DMS79 treated with DMSO at 0.1 percent for 48 hours (cell line): ENCODE measurements at places on chromosomes 4 and X.

DNA sequence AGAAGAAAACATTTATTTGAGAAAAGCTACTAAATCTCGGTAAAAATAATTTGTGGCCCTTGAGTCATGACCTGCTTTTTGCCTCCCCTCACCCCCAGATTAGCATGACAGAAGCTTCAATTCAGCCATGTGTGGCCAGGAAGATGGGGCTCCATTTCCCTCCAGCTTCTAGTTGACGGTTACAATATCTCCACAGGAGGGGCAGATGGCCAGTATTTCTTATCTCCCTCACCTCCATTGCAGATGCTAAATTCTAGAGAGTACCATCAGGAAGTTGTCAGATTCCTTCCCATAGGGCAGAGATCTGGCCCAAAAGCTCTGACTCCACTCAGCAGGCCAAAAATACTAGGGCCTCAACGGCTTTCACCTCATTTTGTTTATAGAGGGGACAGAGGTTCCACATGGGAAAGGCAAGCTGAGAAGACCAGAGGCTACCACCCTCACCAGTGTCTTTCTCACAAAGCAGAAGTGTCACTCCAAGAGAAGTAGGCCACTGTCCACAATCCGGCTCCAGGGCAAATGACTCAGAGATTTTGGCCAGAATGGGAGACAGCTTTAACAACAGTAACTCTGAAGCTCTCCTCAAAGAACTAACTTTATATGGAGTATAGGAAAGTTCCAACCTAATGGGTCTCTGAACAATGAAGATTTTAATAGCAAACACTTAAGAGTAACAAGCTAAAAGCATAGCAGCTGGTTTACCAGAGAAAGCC lies 108.3 kb downstream of the TBC1D19 start:
- no peak for DNase-seq

GRCh38 chrX:150527108-150527507 lies 41.3 kb upstream of the MTM1 start:
- no peak for DNase-seq

DNA sequence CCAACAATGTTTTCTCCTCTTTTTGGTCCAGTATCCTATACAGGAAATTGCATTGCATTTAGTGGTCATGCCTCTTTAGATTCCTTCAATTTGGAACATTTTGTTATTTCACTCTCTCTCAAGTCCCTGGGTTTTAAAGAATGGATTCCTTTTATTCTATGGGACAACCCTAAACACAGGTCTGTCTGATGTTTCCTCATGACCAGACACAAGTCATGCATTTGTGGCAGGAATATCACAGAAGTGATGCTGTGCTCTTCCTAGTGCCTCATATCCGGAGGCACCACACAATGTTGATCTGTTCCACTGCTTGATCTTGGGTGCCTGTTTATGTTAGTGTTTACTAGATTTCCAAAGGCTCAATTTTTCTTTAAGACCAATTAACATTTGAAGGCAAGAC lies 69.7 kb upstream of the H2AZ1 start:
- no peak for DNase-seq

- no peak for DNase-seq
Measured at GRCh38 chrX:132199941-132200340, 19.3 kb downstream of the RAP2C start.

GRCh38 chr4:138243369-138243768 lies 1.2 kb upstream of the SLC7A11 start:
- DNase-seq: peak; percentile 77

DNA sequence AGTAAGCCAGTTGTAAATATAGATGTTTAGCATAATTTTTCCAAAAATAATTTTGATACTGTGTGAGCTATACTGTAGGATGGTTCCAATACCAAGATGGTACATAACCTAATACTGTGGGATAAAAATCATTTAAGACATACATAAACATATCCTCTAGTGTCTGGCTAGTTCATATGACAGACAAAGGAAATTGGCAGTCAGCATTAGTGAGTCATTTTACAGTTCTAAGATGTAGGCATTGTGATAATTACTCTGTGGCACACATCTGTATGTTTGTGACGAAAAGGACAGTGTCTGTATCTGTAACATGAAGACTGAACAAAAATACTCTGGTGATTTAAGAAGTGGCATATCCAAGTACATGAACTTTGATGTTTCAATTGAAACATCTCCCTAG lies 49.6 kb downstream of the UGT2A2 start:
- DNase-seq: no peak

DNA sequence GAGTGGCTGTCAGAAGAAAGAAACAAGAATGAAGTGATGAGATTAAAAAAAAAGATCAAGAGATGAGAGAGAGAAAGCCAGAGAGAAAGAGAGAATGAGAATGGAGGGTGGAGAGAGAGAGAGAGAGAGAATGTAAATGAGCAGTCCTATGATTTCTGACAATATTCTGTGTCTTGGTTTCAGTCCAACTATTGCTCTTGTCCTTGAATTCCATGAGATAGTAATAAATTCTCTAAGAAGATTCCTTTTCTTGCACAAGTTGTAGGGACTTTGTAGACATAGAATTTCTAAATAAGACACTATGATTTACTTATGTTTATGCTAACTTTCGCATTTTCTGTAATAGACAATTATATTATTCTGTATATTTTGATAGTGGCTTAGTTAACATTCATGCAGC lies 149.6 kb upstream of the CTSO start:
- no peak for DNase-seq

- no peak for DNase-seq
Measured at GRCh38 chr4:96035727-96036126, 195.8 kb downstream of the PDHA2 start.

DNA sequence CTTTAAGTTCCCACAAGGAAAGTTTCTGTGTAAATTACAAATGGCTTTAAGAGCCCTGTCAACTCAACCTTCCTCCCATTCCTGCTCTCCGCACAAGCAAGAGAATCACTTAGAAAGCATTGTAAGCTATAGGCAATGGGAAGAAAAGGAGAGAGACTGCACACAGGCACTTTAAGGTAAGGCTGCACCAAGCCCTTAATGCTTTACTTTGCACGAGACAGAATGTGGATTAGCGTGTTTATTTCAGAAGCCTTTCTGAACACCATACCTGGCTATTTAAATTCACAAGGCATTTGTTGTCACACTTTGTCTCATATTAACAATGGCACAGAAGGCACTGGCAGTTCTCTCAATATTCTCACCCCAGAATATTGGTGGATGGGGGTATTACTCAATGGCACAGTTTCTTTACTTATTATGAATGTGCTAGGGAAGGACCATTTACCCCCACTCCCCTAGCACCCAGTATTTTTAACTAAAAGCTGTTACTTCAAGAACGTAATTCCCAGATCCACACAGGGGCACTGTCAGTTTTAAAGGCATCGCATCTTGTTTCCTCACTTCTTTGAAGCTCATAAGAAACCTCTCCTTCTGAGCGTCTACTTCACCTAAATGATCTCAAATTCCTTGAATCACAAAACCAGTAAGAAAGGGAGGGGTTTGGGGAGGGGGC lies 150.0 kb downstream of the MAML3 start:
- peak; percentile 49 for DNase-seq

DNA sequence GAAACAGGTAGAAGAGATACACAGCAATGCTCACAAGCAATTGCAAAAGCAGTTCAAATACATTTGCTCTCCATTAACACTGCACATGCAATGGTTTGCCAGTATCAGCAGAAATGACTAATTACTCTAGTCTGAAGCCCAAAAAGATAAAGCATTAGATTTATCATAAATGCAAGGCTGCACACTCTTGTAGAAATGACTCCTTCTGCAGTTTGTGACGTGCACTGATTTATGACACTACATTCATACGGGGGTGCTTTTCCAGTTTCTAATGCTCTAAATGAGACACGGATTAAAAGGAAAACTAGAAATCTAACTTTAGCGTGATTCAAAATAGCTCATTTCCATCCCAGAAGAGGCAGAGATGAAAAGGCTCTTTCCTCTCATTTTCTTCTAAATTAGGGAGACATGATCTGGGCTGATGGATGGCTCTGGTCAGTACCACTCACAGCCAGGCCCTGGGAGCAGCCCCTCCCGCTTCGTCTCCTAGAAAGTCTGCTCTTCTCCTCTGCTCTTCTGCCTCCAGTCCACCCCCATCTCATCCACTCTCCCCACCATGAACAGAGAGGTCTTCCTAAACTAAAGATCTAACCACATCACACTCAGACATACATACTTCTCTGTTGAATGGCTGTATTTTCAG lies 33.2 kb downstream of the PPP2R2C start:
- no peak for DNase-seq

DNA sequence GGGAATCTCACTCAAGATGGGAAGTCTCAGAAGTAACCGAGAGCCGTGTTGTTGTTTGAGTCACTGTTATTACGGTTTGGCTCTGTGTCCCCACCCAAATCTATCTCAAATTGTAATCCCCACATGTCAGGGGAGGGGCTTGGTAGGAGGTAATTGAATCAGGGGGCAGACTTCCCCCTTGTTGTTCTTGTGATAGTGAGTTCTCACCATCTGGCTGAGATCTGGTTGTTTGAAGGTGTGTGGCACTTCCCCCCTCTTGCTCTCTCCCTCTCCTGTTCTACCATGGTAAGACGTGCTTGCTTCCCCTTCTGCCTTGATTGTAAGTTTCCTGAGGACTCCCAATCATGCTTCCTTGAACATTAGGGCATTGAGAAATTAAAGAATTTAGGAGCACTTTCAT lies 37.0 kb downstream of the HAND2 start:
- no peak for DNase-seq
